ENCODE measurements at places on chromosomes 1 and 21. TPM values are rescaled to one million over a fixed set of nuclear protein-coding genes. Genes with fewer than 3 reads are reported as not detected.

RAD54L gene
- 9.7 TPM for total RNA-seq

PTBP2 gene
- 41.7 TPM for total RNA-seq

SLC44A3 gene
- 1.6 TPM for total RNA-seq

SH2D2A gene
- not detected for total RNA-seq

LRRC71 gene
- not detected for total RNA-seq

FBXO28 gene
- 14.7 TPM for total RNA-seq

KRTAP6-2 gene
- not detected for total RNA-seq

MEF2D gene
- total RNA-seq = 6.0 TPM

Data from fibroblast of the aortic adventitia (primary cell).